ENCODE measurements at places on chromosomes 1 and 21.

DNA sequence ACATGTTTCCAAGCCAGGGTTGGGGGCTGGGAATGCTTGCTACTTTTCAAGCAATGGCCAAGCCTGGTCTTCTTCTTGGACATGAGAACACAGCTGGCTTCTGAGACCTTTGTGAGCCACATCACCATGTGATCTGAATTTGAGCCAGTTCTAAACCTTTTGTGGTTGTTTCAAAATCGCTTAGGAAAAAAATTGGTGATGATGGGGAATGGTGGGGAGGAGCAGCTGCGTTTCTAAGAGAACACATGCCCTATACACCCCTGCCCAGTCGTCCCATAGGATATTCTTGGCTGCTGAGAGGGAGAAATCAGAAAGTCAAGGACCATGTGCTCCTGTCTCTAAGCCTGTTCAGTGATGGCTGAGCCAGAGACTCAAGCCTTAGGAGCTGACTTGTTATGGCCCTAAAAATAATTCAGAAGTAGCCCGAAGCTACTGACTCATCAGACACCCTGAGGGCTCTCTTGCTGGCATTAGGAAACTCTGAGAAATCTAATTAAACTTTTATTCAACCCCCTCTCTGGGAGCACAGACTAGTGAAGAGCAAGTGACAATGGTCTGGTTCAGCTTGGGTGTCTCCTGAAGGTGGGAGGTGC, 30.5 kb downstream of the CCDC185 start:
- no peak for DNase-seq

DNA sequence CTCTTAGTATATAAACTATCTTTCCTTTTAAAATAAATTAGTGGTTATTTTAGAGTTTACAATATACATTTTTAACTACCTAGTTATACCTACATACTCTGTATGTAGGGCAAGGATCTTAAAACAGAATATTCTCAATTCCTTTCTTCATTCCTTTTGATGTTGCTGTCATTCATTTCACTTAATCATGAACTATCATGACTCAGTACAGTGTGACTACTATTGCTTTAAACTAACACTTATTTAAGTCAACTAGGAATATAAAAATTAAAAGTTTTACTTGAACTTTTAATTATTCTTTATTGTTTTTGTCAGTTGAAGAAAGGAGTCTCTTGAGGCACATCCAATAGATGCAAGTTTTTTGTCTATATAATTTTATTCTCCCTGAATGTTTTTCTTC, 726.4 kb downstream of the BRINP3 start:
- no peak for DNase-seq

DNA sequence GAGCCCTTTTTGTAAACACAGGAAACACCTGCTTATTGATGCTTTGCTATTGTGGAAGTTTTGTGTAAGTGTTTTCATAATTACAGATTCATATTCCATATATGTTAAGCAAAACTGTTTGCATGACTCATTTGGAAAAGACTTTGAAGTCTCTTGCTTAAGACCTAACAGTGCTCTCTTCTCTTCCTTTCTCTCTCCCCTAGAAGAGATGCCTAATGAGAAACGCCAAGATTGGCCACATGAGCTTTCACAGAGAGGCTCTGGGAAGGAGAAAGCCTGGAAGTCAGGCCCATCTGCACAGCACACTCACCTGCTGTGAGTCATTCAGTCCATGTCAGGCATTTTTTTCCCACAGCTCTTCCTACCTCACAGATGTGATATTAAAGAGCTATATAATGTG, 101.6 kb upstream of the PALMD start:
- no peak for DNase-seq

GRCh38 chr1:72521659-72522058, 239.3 kb upstream of the NEGR1 start:
- DNase-seq: no peak

- DNase-seq: no peak
Measured at GRCh38 chr1:212074313-212074712, 38.8 kb downstream of the DTL start.

GRCh38 chr1:160672789-160673695, 26.2 kb upstream of the SLAMF1 start:
- DNase-seq: no peak

DNA sequence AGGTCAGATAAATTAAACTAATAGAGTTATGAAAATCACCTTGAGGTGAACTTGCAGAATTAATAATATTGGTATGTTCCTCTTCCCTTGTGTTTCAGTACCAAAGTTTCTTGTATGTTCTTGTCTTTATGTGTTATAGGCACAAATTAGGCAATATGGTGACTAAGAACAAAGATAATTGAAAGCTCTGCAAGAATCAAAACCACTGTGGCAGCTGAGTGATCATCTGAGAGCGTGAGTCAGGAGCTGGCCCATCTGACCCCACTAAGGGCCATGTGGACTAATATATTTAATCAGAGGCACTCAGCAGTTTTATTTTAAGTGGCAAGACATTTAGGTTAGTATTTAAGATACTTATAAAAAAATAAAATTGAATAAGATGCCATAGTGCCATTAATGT, 12.8 kb upstream of the CASQ2 start:
- DNase-seq: no peak

DNA sequence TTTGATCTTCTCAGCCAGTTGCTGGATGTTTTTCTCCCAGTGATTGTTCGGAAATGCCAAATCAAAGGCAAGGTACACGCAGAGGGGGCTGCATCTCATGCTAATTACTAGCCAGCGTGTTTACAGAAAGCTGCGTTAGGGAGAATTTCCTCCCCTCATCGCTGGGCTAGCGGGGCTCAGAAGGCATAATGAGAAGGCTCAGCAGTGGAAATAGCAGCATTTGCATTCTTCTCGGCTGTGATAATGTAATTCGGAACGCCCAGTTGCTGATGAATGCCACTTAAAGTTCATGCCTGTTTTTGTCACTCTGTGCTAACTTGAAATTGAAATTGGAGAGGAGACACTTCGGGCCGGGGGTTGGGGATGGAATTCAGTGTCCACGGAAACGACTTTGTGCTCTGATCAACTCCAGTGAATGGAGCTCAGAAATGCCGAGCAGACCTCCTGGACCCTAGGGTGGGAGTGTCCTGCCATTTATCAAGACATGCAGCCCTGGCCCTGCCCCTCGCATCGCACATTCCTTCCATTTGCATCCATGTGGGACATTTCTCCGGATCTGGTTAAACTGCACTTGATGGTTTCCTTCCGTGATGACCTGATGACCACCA, 313.4 kb upstream of the C1orf174 start:
- no peak for DNase-seq

DNA sequence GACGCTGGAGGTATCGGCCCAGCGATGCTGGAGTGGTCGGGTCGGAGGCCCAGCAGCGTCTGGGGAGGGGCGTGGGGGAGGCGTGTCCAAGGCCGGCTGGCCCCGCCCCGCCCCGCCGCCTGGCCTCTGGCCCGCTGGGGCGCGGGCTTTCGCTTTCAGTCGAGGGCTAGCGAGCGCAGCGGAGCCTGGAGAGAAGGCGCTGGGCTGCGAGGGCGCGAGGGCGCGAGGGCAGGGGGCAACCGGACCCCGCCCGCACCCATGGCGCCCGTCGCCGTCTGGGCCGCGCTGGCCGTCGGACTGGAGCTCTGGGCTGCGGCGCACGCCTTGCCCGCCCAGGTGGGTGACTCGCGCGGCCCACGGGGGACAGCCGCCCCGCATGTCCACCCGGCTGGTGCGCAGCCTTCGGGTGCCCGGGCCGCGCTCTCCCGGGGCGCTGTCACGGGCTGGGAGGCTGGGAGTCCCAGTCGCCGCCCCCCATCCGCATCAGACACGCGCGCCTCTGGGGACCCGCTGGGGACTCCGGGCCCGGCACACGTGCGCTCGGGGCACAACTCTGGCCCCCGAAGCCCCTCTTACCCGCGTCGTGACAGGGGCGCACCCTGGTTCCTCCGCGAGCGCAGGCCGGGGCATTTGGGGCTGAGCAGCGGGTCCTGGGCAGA, at the start of gene TNFRSF1B:
TNFRSF1B (plus strand) TSS at position 158 of the 659 bp plus-strand sequence; CDS start at position 259, 101 bp downstream.
- DNase-seq: no peak

- no peak for DNase-seq
Measured at GRCh38 chr1:204704794-204705492, 19.4 kb upstream of the LRRN2 start.

DNA sequence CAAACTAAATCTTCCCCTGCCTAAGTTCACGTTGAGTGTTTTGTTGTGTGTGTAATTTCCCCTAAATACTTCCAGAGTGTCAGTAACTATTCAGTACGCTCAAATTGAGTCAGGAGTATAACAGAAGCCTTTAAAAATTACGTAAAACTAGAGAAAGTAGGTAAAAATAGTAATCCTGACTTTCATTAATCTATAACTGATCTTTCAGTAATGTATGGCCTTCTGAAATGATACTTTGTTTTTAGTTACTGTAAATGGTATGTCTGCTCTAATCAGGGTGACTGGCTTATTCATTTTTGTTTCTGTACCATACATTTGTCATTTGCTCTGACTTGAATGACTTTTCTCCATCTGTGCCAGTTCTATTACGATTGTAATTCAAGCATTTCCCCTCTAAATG, 29.4 kb downstream of the MIER1 start:
- DNase-seq: no peak

DNA sequence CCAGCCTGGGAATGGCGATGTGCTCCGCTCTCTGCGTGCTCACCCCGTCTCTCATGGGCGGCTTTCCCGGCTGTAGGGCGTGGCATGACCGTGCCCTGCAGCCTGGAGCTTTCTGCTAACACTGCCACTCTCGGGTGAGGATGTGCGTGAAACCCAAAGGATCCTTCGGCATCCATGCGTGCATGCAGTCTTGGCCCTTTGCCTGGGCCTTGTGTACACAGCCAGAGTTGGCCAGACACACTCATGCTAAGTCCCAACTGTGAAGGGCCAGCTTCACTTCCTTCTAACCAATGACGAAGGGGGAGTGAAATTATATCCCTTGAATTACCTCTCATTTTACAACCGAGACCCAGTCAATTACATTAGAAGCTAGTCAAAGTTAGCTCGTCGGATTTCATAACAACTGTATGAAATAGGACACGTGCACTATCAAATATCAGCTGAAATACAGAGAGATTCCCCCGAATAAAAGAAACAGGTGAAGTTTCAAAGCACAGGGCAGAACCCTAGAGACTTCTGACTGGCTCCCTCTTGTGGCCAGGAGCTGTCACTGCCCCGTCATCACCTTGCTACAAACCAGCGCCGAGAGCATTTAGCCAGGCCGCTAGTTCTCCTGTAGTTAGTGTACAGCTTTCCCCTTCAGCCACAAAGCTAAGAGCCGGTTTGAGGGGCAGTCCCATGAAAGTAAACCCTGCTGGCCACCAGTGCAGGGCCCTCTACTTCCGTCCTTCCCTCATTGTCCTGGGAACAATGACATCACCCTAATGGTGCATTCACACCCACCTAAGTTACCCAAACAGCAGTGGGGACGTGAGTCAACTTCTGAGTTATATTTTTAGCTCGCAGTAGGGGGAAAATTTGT, 63.4 kb upstream of the COA6 start:
- DNase-seq: peak; percentile 73

DNA sequence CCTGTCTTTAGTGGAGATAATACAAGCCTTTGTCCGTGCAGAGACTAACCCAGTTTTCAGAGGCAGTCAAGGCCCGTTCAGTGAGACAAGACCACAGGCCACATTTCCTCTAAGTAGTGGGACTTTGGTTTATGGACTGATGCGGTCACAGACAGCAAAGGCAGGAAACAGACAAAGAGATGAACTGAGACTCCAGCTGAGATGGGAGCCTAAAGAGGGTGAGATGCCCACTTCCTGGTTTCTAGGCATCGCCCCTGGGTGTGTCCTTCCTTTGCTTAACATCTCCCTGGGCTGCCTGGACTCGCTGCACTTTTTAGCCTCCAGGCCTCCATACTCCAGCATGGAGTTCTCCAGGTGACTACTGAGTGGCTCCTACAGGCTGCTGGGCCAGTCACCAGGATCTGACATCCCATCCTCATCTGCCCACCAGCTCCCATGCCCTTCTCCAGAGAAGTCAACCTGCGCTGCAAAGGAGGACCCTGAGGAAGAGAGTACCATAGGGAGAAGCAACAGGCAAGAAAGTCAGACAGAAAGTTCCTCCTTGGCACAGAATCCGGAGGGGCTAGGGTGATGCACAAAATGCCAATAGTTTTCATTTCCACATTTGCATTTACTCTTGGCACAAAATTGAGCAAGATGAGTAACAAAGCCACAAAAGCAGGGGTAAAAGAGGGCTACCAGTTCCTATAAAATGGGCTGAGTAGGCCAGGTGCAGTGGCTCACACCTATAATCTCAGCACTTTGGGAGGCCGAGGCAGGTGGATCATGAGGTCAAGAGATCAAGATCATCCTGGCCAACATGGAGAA, 15.1 kb downstream of the THEMIS2 start:
- DNase-seq: no peak

DNA sequence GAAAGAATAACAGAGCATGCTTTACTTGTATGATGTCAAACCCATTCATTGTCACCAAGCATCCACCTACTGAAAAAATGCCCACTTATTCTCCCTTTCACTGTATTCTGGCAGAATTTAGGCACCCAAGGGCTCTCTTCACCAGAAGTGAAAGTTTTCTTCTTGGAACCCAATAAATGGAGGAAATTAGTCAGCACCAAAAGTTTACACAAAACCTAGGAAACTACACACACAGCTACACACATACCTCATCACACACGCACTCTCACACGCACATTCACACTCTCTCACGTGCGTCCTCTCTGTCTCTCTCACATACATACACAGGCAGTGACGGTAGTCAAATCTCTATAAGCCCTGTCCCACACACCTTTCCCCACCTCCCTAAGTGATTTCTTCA, 37.6 kb downstream of the MCOLN2 start:
- no peak for DNase-seq

- no peak for DNase-seq
Measured at GRCh38 chr1:243740255-243740999, 109.6 kb downstream of the AKT3 start.

DNA sequence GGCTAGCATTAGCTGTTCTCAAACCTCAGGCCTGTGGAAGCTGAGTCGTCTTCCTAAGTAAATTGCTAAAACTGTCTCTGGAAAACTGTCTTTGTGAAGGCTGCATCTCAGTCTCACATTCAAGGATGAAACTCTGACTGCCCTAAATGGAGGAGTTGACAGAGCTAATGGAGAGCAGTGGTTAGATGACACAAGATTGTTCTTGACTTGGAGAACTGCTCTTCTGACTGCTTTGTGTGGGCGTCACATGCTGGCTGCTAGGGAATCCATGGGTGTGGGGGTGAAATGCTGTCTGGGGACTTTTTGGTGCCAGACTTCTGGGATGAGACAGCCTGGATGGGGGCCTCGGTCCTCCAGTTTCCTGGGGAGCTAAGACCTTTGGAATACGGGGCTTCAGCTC, 24.5 kb upstream of the TSPAN2 start:
- DNase-seq: no peak

- DNase-seq: no peak
Measured at GRCh38 chr1:228284148-228284495, 76.3 kb downstream of the OBSCN start.

GRCh38 chr1:195096051-195096521, 1512.2 kb downstream of the KCNT2 start:
- no peak for DNase-seq

- DNase-seq: no peak
Measured at GRCh38 chr21:35828161-35828560, 232.2 kb downstream of the SETD4 start.

DNA sequence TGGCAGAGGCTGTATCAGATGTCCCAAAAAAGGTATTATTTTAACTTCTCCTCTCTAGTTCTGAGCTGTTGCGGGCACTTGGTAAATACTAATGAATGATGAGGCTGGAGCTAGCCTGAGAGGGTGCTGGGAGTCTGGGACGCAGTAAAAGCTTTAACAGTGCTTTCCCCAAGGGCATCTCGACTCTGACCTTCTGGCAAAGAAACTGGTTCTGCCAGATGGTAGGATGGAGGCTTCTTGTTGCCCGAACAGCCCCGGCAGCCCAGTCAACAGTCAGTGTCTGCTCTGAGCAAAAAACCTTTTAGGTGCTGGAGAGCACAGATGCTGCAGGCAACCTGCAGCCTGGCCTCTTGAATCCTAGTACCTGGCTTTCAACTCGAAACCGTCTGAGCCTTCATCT, 2.5 kb upstream of the PNRC2 start:
- DNase-seq: no peak

Measured in HuH-7.5 (cell line).